ENCODE measurements at places on chromosomes 3 and 15.

DNA sequence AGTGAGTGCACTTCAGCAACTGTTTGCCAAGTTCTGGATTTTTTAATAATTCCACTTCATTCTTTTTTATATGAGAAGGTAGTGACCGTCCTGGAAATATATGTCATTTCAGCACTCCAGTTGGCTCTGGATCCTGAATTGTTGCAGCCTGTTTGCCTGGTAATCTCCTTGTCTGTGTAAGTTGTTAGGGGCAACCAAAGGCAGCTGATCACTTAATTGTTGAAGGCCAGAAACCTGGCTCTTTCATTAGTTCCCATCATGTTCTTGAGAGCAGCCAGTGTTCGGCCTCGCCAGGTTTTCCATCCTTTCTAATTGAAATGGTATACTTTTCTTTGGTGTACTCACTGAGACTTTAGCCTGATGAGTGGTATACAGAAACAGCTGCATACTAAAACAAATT is 168.6 kb downstream of the SOX2 start:
- no peak for DNase-seq

DNA sequence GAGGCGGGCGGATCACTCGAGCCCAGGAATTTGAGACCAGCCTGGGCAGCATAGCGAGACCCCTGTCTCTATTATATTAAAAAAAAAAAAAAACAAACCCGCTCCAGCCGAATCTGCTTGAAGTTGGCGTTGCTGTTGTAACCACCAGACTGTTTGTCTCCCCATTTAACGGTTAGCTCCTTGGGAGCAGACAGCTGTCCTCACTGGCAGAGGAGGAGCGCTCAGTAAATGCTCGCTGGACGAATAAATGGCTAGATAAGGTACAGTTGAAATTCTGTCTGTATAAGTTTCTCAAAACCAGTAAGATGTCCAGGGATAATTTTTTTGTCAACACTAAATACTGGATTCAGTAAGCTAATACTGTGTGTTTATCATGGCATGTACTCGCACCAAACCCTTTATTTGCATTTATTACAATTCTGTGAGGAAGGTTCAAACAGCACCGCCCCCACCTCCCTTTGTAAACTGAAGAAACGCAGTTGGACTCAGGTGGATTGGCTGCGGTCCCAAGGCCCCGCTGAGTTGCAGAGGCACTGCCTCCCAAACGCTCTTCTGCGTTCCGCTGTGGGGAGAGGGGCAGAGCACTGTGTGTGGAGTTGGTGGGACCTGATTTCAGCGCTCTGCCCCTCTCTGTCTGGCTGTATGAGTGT is 1.1 kb downstream of the RCCD1 start:
- no peak for DNase-seq

DNA sequence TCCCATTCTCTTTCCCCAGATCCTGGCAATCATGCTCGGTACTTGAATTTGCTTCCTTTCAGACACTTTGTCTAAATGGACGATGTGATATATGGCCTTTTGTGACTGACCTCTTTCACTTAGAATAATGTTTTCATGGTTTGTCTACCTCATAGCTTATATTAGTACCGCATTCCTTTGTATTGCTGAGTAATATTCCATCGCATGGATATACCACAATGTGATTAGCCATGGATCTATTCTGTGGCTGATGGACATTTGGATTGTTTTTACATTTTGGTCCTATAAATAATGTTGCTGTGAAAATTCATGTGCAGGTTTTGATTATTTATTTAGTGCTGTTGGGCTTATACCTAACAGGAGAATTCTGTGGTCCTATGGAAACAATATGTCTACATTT is 458.6 kb downstream of the GABRG3 start:
- DNase-seq: no peak

- no peak for DNase-seq
These were observed 491.8 kb downstream of the ZPLD1 start for GRCh38 chr3:102926618-102927017.

GRCh38 chr3:71006810-71007785 is 576.4 kb downstream of the FOXP1 start:
- no peak for DNase-seq

DNA sequence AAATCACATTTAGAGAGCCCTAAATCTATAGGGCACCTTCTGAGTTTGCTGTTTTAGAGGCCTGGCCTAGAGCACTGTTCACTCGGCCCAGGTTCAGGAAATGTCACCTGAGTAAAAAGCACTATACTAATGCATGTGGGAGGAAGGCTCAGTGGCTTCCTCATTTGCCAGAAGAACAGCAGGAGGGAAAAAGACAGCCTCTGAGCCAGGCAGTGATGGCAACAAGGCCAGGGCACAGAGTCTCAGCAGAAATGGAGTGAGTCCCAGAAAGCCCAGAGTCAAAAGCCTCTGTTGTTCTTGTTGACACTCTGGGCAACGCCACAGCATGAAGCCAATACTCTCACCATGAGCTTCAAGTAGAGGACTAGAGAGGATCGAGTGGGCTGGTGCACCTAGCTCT is 25.9 kb downstream of the LTF start:
- DNase-seq: no peak

GRCh38 chr3:163391407-163392181 is 1686.7 kb downstream of the SI start:
- no peak for DNase-seq

GRCh38 chr15:71752128-71752527 is 58.2 kb upstream of the NR2E3 start:
- DNase-seq: no peak

- DNase-seq: no peak
These were observed 144.8 kb downstream of the SUCLG2 start for GRCh38 chr3:67509471-67510075.

- no peak for DNase-seq
These were observed 692.7 kb downstream of the NTRK3 start for GRCh38 chr15:87563869-87564268.

- DNase-seq: no peak
These were observed 1.3 kb downstream of the FAIM start for GRCh38 chr3:138609898-138610266.

DNA sequence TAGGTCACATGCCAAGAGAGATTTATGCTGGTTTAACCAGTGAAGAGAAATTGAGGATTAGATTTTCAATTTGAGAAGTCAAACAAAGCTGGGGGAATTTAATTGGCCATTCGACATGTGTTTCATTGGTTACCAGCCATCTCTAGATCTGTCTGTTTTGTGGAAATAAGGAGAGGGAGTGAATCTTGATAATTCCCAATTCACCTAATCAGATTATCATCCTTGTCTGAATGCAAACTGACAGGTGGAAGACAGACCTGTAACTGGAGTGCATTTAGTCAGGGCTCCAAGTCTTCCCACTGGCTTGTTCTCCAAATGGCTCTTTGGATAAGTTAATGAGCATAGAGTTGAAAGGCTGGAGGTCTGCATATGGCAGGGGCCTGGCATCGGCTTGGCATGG is 1049.3 kb downstream of the NTRK3 start:
- no peak for DNase-seq

- no peak for DNase-seq
These were observed 204.9 kb downstream of the TIGIT start for GRCh38 chr3:114498539-114499370.

- no peak for DNase-seq
These were observed 14.9 kb upstream of the CELF6 start for GRCh38 chr15:72334842-72335241.

DNA sequence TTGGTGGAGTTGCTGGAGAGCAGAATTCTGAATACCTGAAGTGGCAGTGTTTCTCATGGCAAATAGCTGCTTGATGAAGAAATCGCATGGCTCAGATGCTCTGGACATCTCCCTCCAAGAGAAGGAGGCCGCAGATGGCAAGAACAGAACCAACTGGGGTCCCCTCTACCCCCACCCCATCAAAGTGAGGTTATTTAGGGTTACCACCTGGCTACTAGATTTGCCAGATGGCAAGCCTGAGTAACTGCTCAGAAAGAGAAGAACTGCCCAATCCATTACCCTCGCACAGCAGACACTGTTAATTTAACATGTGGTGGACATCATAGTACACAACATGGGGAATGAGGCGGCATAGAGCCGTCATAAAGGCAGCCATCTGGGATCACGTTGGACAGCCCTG is 30.5 kb upstream of the LIPC start:
- DNase-seq: no peak

- no peak for DNase-seq
These were observed 35.0 kb upstream of the DNAJC13 start for GRCh38 chr3:132382267-132382666.

DNA sequence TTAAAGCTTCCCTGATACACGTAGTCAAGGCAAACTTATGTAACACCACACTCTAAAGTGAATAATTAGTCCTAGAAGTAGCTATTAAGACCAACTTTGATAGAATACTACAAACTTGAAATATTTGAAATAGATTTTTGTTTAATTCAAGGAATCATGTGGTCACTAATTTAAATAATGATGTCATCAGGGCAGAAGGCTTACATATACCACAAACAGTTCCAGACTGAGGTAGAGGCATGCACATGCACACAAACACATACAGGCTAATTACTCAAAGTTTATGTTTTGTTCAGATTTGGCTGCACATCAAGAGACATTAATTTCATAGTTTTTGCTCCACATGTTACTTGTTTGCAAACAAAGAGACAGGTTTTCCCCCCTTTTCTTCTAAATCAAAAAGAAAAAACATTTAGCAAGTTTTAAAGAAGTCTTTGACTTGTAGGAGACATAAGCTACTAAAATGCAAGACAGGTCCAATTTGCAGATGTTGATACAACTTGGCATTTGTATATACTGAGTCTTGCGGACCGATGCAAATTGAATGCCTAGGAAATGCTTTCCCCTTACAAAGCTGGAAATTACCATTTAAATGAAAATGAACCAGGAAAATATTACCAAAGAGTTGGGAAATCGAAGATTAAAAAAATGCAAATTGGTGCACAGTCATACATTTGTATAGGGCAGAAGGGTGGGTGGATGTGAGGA is 594.8 kb downstream of the MAGI1 start:
- no peak for DNase-seq

DNA sequence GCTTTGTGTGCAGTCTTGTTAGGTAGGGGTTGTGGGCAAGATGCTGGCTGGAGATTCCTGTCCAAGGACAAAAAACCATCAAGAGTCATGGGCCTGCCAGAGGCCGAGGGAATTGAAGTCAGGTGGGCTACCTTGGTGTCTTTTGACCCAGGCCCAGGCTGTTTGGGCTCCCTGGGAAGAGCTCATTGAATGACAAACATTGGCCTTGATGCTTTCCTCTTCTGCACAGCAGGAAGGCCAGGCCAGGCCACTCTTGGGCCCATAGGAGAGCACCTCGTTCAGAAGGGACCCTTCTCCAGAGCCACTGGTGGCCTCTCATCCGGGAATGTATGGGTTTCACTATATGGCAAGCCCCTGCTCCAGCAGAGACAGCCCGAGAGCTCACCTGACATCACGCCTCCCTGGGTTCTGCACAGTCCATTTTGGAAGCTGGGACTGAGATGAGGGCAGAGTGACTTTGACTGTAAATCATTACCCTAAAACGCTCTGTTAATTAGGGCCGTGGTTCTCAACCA is 169.1 kb downstream of the NSMCE3 start:
- DNase-seq: no peak

DNA sequence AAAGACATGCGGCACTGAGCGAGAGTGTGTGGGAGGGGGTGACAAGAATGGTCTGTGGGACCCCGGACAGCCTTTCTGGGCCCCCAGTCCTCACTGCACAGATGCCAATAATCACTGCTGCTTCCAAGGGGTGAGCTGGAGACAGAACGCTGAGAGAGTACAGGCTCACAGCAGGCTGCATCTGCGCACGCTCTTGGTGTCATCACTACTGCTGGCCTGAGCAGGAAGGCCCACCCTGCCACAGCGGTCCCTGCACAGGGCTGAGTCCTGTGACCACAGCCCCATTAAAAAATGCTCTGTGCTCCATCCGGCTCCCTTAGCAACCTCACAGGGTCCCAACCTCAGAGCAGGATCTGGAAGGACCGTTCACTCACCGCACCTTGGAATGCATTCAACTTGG is 205.5 kb upstream of the NSMCE3 start:
- no peak for DNase-seq

- no peak for DNase-seq
These were observed 110.5 kb upstream of the CCDC39 start for GRCh38 chr3:180789774-180790173.

DNA sequence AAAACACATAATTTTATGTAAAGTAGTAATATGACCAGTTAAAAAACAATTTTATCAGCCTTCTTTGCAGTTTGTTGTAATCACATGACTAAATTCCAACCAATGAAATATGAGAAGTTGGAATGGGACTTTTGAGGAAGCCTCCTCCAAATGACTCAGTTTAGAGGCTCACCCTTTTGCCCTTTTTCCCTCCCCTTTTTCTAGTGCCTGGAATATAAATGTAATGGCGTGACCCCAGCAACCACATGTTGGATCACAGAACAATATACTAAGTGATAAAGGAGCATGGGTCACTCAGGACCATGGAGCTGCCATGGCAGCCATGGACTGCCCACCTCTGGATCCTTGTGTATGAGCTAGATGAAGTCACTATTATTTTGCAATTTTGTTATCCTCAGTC is 48.8 kb upstream of the HEG1 start:
- DNase-seq: no peak

DNA sequence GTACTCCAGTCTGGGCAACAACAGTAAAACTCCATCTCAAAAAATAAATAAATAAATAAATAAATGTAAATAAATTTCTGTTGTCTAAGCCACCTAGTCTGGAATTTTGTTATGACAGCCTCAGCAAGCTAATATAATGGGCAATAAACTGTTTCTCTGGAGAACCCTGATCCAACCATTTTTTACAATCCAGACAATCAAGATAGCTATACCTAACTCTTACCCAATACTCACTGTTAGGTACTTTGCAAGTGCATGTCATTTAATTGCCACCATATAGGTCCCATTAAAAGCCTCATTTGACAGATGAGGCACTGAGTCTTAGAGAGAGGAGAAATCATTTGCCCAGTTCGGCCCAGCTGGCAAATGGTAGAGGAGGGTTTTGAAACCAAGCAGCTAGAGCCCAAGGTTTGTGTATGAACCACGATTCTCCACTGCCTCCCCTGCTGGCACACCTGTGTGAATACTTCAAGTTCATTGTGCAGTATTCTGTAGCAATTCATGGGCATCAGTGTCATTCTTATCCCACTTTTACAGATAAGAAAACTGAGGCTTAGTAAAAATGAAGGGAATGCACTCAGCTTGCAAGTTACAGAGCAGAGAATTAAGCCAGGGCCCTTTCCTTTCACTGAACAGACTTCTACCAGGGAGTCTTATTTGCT is 107.0 kb upstream of the UBE2E1 start:
- no peak for DNase-seq

- no peak for DNase-seq
These were observed 39.0 kb downstream of the DAG1 start for GRCh38 chr3:49509028-49509561.

DNA sequence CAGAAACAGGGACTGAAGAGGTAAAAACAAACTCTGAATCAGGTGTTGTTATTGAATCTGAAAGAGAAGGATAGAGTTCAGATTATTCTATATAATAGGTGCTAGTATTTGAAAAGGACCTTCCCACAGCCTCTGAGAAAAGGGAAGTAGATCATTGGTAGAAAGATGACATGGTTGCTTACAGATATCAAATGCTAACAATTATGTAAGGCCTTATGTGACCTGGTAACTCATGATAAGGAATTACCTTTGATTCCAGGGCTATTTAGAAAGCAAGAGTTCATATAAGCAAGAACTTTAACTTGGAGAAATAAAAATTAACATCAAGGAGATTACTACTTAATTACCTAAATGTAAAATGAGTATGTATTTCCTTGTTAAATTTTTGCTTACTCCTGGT is 7.6 kb downstream of the SLC27A2 start:
- no peak for DNase-seq

- no peak for DNase-seq
These were observed 45.6 kb downstream of the UMPS start for GRCh38 chr3:124775877-124776276.

All from stimulated activated naive CD4-positive, alpha-beta T cell (primary cell).